Activated CD4-positive, alpha-beta T cell treated with anti-CD3 and anti-CD28 coated beads, Interleukin-2, amount 10 ng/mL, durations not matched to agents 24 days and 14 days (primary cell): ENCODE measurements at places on chromosomes 11 and 22.

- no peak for DNase-seq
These were observed 125.6 kb downstream of the DSCAML1 start for GRCh38 chr11:117671370-117671769.

DNA sequence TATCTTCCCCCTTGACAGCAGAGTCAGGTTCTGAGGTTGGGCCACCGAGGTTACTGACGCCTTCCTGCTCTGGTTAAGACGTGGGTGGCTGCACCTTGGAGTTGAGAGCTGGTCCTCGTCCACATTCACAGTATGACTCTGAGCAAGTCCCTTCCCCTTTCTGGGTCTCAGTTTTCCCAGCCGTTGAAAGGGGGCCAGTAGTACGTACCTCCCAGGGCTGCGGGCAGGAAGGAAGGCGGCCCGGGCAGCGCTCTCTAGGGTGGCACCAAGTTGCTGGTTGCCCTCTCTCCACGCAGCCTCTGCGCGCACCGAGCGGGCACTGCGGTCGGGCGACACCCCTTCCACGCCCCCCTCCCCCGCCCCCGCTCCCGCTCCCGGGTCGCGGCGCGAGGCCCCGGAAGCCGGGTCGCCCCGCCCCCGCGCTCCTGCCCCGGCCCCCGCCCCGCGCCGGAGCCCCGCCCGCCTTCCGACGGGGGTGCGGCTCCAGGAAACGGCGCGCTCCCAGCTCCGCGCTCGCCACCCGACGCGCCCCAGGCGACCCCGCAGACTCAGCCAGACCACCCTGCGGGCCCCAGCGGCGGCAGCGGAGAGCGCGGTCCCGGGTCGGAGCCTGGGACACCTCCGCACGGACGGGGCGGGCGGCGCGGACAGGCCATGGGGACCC, at the start of gene EHBP1L1:
Gene EHBP1L1, plus strand, starts transcription at position 486 of the 664 bp plus-strand sequence. CDS start 250 bp downstream, outside the sequence.
- peak; percentile 95 for DNase-seq

DNA sequence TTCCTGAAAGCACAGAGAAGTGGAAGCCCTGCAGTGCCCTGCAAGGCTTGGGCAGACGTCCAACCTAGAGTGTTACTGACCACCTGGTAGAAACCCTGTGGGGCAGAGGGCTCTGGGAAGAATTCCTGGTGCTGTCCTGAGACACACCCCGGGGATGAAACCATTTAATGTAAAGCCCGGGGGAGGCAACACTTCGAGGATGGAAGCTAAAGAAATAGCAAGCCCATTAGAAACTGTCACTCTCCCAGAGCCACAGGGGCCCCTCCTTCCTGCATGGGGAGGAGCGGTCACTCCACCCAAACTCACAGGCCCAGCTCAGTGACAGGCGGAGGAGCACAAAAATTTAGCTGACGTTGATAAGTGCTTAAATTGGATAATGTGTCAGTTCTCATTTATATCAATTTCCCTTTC, 57.6 kb downstream of the NRXN2 start:
- no peak for DNase-seq

GRCh38 chr22:23187871-23188700, 7.8 kb downstream of the BCR start:
- no peak for DNase-seq

GRCh38 chr11:79796704-79797103, 355.9 kb upstream of the TENM4 start:
- DNase-seq: no peak

DNA sequence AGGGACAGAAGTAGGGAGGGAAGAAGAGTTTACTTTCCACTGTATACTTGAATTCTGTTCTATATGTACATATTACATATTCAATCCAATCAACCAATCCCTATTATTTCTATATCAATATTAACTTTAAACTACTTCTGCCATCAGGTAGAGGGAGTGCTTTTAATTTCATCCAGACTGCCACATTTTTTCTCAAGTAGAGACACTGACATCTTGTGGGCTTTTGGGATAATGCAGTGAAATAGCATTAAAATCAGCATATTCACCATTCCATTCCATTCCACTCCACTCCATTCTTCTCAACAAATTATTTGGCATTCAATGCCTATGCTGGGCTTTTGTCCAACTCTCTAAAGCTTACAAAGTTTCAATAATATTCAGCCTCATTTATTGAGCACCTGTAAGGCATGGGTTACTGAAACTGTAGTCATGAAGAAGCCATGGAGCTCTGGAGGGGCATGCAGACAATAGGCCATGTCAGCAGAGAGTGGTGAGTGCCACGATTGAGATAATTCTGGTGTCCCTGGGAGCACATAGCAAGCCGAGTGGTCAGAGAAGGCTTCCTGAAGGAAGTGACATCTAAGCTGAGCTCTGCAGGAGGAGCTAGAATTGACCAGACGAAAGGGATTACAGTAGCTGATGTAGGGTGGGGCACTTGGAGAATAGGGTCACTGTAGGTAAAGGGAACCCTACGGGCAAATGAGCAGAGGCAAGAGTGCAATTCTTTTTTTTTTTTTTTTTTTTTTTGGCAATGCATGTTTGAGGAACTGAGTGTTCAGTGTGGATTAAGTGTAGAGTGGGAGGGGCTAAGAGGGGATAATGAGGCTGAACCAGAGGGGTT, 12.8 kb upstream of the CLPB start:
- DNase-seq: peak; percentile 73

DNA sequence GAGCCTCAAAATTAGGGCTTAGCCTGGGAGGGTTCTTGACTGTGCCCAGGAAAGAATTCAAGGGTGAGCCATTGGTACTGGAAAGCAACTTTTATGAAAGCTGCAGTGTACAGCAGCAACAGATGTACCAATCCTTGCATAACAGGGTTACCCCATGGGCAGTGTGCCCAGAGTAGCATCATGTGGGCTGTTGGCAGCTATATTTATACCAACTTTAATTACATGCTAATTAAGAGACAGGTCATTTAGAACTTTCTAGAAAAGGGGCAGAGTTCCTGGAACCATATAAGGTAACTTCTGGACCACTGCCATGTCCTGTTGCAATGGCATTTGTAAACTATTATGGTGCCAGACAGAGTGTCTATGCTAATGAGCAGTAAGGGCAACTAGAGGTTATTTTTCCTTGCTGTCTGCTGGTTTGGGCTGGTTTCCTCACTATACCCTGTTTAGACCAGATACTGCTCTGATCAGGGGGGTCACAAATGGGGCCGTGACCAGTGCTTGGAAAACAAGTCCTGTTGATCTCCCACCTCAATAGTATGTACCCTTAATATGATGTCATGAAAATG, 1120.5 kb upstream of the RAG2 start:
- DNase-seq: no peak

GRCh38 chr11:106061954-106062949, 14.9 kb downstream of the KBTBD3 start:
- DNase-seq: no peak

GRCh38 chr22:27991586-27992293, 72.7 kb upstream of the PITPNB start:
- DNase-seq: no peak

DNA sequence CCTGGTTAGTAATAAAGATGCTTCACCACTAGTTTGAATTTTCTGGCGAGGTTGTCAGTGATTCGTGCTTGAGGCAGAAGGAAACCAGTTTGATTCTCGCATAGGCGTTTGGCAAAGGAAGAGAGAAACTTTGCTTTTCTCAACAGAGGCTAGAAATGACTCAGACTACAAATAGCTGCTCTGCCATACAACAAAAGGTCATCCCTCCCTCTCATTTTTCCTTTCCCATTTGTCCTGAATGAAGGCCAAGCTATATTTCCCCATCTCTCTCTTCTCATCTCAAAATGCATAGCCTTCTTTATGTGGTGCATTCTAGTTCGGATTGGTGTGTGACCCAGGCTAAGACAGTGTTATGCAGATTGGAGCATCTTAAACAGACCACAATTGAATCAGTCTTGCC, 741.4 kb downstream of the NTM start:
- no peak for DNase-seq

DNA sequence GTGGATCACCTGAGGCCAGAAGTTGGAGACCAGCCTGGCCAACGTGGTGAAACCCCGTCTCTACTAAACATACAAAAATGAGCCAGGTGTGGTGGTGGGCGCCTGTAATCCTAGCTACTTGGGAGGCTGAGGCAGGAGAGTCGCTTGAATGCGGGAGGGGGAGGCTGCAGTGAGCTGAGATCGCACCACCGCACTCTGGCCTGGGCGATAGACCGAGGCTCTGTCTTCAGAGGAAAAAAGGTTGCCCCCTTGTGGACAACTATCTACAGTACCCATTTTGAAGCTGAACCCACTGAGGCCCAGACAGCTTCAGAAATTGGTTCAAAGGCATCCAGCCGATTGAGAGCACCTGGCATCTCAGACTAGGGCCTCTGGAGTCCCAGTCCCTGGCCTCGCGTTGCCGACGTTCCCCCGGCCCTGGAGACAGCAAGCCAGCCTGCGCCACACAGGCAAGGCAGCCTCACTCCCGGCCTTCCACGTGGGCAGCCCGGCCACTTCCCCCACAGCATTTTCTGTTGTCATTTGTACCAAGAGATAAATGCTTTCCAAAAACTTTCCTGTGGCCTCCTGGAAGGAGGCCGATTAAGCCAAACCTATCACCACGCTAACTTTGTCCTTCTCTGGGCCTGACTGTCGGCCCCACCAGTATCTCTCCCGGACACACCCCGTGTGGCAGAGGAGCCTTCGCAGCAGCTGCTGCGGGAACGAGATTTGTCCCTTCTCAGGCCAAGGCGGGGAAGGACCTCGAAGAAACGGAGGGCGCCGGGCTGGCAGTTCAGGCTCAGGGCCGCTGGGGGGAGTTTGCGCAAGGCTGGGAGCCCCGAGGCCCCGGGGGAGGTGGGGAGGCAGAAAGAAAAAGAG, 82.8 kb downstream of the FLI1 start:
- DNase-seq: peak; percentile 77

GRCh38 chr11:103055221-103055890, 36.6 kb downstream of the DCUN1D5 start:
- DNase-seq: peak; percentile 64

DNA sequence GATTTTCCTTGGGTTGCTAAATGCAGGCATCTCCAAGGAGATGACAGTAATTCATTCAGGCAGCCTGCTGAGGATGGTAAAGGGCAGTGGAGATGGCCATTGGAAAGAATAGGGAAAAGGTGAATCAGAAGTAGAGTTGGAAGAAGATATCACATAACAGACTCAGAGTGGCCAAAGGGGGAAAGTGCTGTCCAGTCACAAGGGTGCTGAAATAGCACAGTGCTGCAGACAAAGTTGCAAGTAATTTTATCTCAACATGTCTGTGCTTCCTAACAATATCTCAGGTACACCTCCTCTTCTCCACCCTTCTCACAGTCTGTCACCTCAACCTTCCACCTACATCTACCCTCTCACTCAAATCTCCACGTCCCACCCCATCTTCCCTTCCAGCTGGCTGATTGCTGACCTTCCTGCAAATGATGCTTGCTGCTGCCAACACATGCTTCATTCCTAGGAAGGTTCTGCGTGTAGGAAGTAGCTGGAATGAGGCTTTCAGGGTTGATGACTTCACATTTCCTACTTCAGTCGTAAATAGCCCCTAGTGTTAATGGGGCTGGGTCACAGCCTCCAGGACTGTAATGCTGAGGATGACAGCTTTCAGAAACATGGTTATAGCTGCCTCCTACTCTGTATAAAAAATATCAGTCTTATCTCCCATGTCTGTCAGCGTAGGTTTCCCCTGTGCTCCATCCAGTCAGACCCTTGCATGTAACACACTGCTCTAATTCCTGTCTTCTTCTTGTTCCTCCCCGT, 123.9 kb downstream of the CTNND1 start:
- peak; percentile 59 for DNase-seq

- DNase-seq: no peak
These were observed 6.1 kb downstream of the DCUN1D5 start for GRCh38 chr11:103085758-103086365.

GRCh38 chr11:34633990-34634693, 13.2 kb downstream of the EHF start:
- peak; percentile 66 for DNase-seq

DNA sequence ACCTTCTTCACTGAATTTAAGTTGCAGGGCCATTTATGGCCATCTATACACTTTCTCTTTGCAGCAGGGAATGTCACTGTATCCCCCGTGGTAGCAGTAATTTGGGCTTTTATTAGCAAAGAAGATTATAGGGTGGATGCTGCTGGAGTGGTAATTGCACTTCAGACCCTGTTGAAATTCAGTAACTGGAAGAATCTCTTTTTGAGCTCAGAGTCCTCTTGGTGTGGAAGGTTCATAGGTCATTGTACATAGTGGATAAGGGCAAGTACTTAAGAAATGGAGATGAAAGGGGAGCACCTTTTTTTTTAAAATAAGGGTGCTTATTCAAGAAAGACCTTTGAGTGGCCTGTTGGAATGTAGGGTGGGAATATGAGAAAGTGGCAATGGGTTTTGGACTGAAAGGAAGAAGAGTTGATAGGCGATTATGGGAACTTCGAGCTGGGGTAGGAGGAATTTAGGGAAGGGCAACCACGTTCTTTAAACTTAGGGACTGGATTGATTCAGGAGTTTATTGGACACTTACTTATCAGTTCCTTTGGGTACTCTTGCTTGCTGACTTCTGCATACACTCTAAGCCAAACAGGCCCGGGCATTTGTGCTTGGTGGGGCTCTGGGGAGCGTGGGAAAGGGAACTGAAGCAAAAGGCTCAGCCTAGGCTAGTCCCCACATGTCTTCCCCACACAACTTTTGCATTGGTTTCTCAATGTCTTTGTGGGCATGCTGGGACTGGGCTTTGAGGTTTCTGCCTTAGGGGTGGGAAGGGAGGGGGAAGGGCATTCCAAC, 26.5 kb downstream of the CTNND1 start:
- DNase-seq: no peak
